ENCODE measurements at places on chromosomes 3 and 15. TPM values are rescaled to one million over a fixed set of nuclear protein-coding genes. Genes with fewer than 3 reads are reported as not detected.
A peak's percentile ranks its signal among the peaks of the same experiment; 100 is the strongest.

GRCh38 chr3:41679374-41679773, 282.5 kb downstream of the ULK4 start:
- no peak for DNase-seq

IDH2 gene
- total RNA-seq = 65.2 TPM

- no peak for DNase-seq
These were observed 21.4 kb upstream of the ZBED2 start for GRCh38 chr3:111616417-111617105.

GRCh38 chr3:187931101-187931500, 185.8 kb upstream of the BCL6 start:
- DNase-seq = no peak

DNA sequence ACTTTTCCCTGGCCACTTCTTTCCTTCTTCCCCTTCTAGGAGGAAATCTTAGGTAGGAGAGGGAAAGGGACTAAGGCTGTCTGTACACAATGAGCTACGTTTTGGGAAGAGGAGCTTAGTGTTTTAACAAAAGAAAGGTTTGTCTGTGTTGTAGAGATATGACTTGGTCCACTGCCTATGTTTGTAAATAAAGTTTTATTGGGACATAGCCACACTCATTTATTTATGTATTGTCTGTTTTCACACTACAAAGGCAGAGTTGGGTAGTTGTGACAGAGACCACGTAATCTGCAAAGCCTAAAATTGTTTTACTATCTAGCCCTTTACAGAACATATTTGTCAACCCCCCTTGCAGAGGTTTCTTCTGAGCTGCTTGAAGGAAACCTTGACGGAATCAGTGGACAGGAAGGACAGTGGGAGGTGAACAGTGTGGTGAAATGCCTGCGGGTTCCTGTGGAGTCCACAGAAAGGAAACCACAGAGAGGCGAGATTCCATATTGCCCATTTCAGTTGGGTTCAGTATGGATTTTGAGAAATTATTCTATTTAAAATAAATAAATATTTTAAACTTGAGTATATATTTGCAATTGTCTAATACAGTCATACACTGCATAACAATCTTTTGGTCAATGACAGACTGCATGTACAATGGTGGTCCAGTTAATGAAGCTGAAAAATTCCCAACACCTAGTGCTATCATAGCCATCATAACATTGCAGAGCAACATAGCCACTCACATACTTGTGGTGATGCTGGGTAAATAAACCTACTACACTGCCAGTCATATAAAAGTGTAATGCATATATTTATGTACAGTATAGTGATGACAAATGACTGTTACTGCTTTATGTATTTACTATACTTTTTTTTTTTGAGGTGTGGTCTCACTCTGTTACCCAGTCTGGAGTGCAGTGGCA, 157.9 kb upstream of the NUDT16 start:
- DNase-seq = no peak

GRCh38 chr15:76178296-76179000, 118.7 kb downstream of the TMEM266 start:
- DNase-seq = no peak

DNA sequence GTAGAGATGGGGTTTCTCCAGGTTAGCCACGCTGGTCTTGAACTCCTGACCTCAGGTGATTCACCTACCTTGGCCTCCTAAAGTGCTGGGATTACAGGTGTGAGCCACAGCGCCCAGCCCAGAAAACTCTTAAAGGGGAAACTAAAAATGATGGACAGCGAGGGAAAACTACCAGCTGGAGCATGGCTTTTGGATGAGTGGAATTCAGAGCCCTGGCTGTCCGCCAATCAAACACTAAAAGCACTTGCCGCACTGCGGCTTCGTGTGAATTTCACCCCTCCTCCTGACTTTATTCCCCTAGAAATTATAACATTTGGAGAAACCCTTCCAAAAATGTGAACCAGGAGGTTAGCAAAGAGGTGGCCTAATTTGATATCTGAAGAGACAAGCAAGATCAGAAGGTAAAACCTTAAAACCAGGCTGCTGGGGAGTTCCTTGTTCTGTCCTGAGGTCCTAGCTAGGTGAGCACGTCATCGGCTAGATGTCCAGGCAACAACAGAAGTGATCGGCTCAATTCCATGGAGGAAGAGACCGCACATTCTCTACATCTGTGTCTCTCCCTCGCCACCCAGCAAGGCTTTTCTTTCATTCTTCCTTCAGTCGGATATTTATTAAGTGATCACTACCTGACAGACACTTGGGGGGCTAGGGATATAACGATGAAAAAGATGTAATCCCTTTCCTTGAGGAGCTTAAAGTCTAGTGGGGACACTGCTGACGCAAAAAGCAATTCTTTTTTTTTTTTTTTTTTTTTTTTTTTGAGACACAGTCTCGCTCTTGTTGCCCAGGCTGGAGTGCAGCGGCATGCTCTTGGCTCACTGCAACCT, 1.7 kb downstream of the TM4SF19 start:
- no peak for DNase-seq

GRCh38 chr15:22815766-22816165, 22.7 kb upstream of the NIPA2 start:
- no peak for DNase-seq

DNA sequence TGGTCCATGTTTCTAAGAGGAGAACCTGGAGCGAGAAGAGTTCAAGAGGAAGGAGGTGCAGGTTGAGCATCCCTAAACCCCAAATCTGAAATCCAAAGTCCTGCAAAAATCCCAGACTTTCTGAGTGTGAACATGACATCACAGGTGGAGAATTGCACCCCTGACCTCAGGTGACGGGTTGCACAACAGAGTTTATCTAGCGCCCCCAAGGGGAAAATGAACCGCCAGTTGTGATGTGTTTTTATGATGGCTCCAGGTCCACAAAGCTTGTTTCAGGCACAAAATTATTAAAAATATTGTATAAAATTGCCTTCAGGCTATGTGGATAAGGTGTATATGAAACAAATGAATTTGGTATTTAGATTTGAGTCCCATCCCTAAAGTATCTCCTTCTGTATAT, 420.0 kb downstream of the GABRB3 start:
- DNase-seq = no peak

CPEB1 gene
- total RNA-seq = 3.7 TPM

RBPMS2 gene
- 16.9 TPM for total RNA-seq

- DNase-seq = peak; percentile 37
These were observed 16.1 kb downstream of the C3orf22 start for GRCh38 chr3:126542340-126543241.

AGBL1 gene
- total RNA-seq = not detected

DNA sequence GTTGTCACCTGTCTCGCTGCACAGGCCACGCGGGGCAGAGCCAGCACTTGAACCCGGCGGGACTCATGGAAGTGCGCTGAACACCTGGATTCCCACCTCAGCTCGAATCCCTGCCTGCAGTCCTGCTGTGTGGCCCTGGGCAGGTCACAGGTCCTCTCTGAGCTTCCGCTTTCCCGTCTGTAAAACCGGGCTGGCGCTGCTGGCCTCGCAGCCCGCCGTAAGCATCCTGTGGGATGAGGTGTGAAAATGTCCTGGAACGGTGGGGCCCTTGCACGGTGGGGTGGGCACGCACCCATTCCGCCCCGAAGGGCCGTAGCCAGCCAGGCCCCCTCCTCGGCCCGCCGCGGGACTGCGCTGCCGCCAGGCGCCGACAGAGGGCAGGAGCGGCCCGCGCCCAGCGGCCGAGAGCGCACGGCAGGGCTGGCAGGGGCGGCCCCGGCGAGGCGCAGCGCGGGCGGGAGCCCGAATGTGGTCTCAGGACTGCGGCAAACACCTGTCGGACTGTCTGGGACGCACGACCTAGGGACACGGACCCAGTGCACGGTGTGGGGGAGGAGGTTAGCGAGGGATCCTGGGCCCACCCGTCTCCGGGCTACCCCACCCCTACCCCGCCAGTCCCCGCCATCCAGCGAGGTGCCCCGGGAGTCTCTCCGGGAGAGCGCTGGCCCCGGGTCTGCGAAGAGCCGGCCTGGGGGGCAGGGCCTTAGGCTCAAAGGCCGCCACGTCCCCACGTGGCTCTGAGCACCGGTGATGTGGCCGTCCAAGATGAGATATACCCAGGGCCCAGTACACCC, 40.4 kb downstream of the DNAJB8 start:
- no peak for DNase-seq

DNA sequence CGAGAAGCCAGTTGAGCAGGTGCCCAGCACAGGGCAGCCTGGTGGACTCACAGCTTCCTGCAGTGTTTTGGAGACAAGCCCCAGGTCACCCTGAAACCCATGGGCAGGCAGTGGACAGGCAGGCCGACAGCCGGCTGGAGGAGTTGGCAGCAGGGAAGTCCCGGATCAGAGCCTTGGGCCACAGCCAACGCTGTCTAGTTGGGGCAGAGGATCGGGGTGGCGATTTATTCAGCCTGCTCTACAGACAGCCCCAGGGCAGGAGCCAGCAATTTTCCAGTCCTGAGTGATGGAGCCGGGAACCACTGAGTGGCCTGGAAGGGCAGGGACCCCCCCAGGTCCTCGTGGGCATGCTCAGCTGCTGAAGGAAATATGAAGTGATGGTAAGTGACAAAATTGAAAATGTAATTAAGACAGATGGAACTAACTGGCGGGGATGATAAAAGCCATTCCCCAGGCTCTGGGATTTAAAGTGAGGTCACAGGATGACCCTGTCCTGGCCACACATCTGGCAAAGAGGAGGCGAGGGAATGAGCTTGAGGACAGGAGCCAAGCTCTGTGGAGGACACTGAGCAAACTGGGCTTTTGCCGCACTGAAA, 34.4 kb upstream of the TBC1D21 start:
- DNase-seq = peak; percentile 60

CHMP2B gene
- total RNA-seq = 49.7 TPM

- DNase-seq = no peak
These were observed 920.7 kb upstream of the NR2F2 start for GRCh38 chr15:95409626-95410310.

TIMMDC1 gene
- total RNA-seq = 93.8 TPM

DNA sequence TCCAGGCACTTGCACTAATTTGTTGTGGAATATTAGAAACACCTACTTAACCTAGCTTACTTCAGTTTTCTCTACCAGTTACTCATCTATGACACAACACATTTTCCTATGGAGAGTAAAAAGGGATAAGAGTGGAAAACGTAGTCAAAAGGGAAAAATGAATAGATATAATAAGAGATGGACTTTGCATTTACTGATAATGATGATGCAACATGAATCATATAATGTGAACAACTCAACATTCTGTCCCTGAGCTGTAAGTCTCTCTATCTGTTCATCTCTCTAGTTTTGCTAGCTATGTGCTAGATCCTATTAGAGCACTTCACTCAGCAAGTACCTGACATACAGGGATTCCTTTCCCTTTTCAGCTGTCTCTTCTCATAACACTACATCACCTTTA, 627.1 kb downstream of the AGBL1 start:
- no peak for DNase-seq

- DNase-seq = no peak
These were observed 1.4 kb upstream of the ROBO1 start for GRCh38 chr3:79769229-79769628.

GRCh38 chr3:157311633-157312375, 124.8 kb upstream of the PTX3 start:
- DNase-seq = no peak

TMEM39A gene
- total RNA-seq = 37.0 TPM

DNA sequence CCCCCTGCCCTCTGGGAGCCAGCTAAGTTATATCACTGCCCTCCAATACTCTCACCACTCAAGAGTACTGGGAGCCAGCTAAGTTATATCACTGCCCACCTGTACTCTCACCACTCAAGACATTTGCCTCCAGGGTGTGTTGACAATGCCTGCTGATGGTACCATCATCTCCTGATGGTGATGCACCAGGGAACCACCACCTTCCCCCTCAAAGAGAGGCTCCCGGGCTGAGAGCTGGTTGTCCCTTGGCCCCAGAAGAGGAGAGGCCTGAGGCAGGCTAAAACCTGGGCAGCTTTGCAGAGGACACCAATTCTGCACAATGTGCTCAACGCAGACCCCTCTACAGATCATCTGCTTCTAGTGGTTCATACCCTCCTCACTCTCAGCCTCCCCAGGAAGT, 7.5 kb upstream of the HAPLN3 start:
- DNase-seq = no peak

TRIM42 gene
- total RNA-seq = not detected

GRCh38 chr15:70833861-70834765, 19.8 kb downstream of the LARP6 start:
- no peak for DNase-seq

DNA sequence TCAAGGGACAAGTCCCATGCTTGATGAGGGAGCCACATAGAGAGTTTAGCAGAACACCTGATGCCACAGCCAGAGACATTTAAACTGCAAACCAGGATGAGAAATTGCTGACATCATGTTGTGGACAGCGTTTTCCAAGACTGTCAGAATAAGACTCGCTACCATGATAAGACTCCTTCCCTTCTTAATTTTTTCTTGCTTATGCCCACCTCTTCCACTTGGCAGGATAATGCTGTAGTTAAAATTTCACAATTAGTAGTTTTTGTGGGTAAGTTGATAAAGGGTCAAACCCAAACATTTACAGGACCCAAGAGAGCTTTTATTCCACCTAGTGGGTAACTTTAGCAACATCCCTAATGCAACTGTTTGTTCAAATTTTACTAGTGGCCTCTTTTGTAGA, 3.0 kb upstream of the PIAS1 start:
- DNase-seq = no peak

GRCh38 chr15:54659646-54660045, 537.1 kb downstream of the RSL24D1 start:
- DNase-seq = no peak

- peak; percentile 56 for DNase-seq
These were observed 8.9 kb upstream of the MAP3K13 start for GRCh38 chr3:185353823-185354614.

- no peak for DNase-seq
These were observed 657.5 kb upstream of the NECTIN3 start for GRCh38 chr3:110413807-110414748.

MB21D2 gene
- total RNA-seq = 8.7 TPM

CCDC39 gene
- total RNA-seq = not detected

GRCh38 chr15:54998661-54999060, 198.1 kb downstream of the RSL24D1 start:
- DNase-seq = no peak

TRIP4 gene
- total RNA-seq = 31.7 TPM

DNA sequence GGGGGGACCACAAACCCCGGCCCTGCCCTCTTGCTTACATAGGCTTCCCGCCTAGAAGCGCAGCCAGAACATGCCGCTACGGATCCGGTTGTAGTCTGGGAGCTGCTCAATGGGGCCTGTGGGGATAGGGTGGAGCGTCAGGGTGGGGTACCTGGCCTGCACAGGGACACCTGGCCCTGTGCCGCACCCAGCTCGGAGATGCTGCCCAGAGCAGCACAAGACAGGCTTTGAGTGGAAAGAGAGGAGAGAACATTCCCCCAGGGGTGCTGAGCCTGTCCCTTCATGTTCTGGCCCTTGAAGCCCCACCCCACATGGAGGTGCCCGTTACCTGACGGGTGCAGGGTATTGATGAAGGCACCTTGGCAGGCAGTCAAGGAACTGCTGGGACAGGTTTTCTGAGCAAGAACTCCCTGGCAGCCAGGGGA, 4.0 kb upstream of the COL7A1 start:
- peak; percentile 86 for DNase-seq
